Aortic smooth muscle cell (primary cell): ENCODE measurements at places on chromosomes 2 and 18. TPM values are rescaled to one million over a fixed set of nuclear protein-coding genes. Genes with fewer than 3 reads are reported as not detected.

PROC gene
- 0.19 TPM in 1 of 2 replicates, not detected in the other for total RNA-seq

TUBA4B gene
- total RNA-seq, result not detected in 2 replicates

LOXHD1 gene
- not detected in 2 replicates for total RNA-seq

ELOA2 gene
- not detected in 2 replicates for total RNA-seq

SERPINB2 gene
- total RNA-seq, result 2.4 and 19.8 TPM in 2 replicates

TANC1 gene
- total RNA-seq, result 27.1 and 46.6 TPM in 2 replicates

BBS5 gene
- 5.7 and 5.9 TPM in 2 replicates for total RNA-seq

ZNF514 gene
- total RNA-seq, result 10.4 and 11.4 TPM in 2 replicates

CMPK2 gene
- total RNA-seq, result 1.6 and 2.1 TPM in 2 replicates

ADCYAP1 gene
- 0.19 and 0.53 TPM in 2 replicates for total RNA-seq

WDFY1 gene
- 110 and 138 TPM in 2 replicates for total RNA-seq

COLEC11 gene
- 0.31 and 0.92 TPM in 2 replicates for total RNA-seq

OTOS gene
- total RNA-seq, result not detected in 2 replicates

CHRNG gene
- not detected in 2 replicates for total RNA-seq

FN1 gene
- 3,653 and 7,001 TPM in 2 replicates for total RNA-seq

POTEJ gene
- total RNA-seq, result not detected in 2 replicates

REG3G gene
- not detected in 2 replicates for total RNA-seq

REEP1 gene
- total RNA-seq, result 0.26 and 0.50 TPM in 2 replicates

ANO7 gene
- total RNA-seq, result 0.25 and 0.40 TPM in 2 replicates

ALKAL2 gene
- not detected in 2 replicates for total RNA-seq

TWIST2 gene
- total RNA-seq, result 17.8 and 28.1 TPM in 2 replicates

PROM2 gene
- 0.19 and 0.26 TPM in 2 replicates for total RNA-seq

BOK gene
- total RNA-seq, result 4.0 and 4.9 TPM in 2 replicates

ALLC gene
- total RNA-seq, result not detected in 2 replicates

CYS1 gene
- total RNA-seq, result 1.7 and 2.0 TPM in 2 replicates

XPO1 gene
- 209 and 216 TPM in 2 replicates for total RNA-seq

VAMP8 gene
- 0.87 and 1.7 TPM in 2 replicates for total RNA-seq

NEB gene
- 0.53 and 0.62 TPM in 2 replicates for total RNA-seq

RMND5A gene
- 12.6 and 13.1 TPM in 2 replicates for total RNA-seq

AQP4 gene
- not detected in 2 replicates for total RNA-seq

NETO1 gene
- not detected in 2 replicates for total RNA-seq

DPYSL5 gene
- not detected in 2 replicates for total RNA-seq

SP140 gene
- total RNA-seq, result 0.19 and 0.40 TPM in 2 replicates

SERPINB4 gene
- total RNA-seq, result not detected in 2 replicates

DUSP19 gene
- 4.6 and 5.3 TPM in 2 replicates for total RNA-seq
